Adrenal gland (tissue), 19 donors: ENCODE measurements at places on chromosomes 13 and 19. TPM values are rescaled to one million over a fixed set of nuclear protein-coding genes. Genes with fewer than 3 reads are reported as not detected.

- H3K27me3 ChIP-seq, result no peaks in the 10 kb centered on the region
- no peak overlapping the region for H3K4me3 ChIP-seq
- no peak overlapping the region for H3K27ac ChIP-seq
- H3K36me3 ChIP-seq, result no peaks in the 10 kb centered on the region
- DNase-seq, result peak; percentile 30
Observed at GRCh38 chr13:41352935-41353840, 42.1 kb downstream of the NAA16 start.

DNA sequence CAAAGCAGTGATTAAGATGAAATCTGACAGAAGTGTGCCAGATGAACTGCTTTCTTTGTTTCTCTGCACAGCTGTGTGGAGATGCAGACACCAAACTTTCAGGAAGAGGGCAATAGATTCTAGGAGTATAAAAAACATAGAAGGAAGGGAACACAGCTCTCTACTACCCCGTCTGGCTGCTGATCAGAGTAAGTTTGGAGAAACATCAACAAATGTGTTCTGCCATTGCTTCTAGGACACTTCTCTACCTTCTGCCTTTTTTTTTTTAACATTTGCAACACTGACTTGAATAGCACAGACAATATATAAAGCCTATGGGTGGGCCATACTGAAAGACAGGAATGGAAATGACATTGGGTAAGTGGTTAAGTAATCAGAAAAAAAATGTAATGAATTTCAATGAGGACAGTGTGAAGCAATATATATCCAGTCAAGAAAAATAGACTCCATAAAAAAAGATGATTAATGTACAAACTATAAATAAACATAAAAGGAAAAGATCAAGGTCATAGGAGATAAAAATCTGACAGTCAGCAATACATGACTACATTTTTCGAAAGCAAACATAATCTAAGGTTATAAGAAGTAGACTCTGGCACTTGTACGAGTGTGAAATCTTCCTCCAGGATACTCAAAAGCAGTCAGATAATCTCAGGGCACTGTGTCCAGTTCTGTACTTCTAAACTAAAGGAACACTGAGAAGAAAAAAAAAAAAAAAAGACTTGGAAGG lies 21.4 kb downstream of the NUFIP1 start:
- H3K36me3 ChIP-seq, result no peaks in the 10 kb centered on the region
- DNase-seq, result peak; percentile 45
- H3K4me3 ChIP-seq, result no peak overlapping the region
- peak overlapping the region; percentile 69 for H3K27ac ChIP-seq
- no peaks in the 10 kb centered on the region for H3K27me3 ChIP-seq

Gene SPACA6
- polyA plus RNA-seq, result 123 TPM

Gene NFIX
- 18.0 TPM for polyA plus RNA-seq

- H3K4me1 ChIP-seq, result peaks cover 14% of the 10 kb centered on the region
- no peak overlapping the region for H3K4me3 ChIP-seq
- DNase-seq, result no peak
- H3K27me3 ChIP-seq, result no peaks in the 10 kb centered on the region
Observed at GRCh38 chr13:45257638-45258333, 56.9 kb upstream of the KCTD4 start.

GRCh38 chr19:30371960-30372824 lies at the start of gene ZNF536:
ZNF536 (plus strand) TSS chr19:30372384; CDS start chr19:30443563, 71,179 bp downstream.
- peaks cover 7% of the 10 kb centered on the region for H3K27me3 ChIP-seq
- no peak within 1 kb of the TSS for H3K27ac ChIP-seq
- H3K4me1 ChIP-seq, result no peaks in the 10 kb centered on the region
- no peaks in the 10 kb centered on the region for H3K36me3 ChIP-seq

Gene LYPD3
- polyA plus RNA-seq, result 0.57 TPM

Gene SSC5D
- polyA plus RNA-seq, result 10.0 TPM

DNA sequence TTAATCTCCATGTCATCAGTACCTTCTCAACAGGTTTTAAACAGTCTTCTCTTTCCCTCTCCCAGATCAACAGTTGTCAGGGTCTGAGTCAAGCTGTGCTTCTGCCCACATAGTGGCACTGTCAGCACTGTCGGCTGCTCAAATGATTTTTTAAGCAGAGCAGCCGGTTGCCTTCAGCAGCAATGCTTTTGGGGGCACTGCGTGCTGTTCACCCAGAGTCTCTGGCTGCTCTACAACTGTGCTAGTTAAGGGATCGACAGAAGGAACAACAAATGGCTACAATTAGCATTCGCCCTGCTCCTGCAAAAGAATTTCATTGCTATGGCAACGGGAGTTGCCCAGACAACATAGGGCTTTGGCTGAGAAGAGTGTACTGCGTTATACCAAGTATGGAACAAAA lies 412.9 kb downstream of the DIAPH3 start:
- H3K27me3 ChIP-seq, result no peaks in the 10 kb centered on the region
- no peak overlapping the region for H3K27ac ChIP-seq
- H3K4me1 ChIP-seq, result no peaks in the 10 kb centered on the region
- H3K36me3 ChIP-seq, result no peaks in the 10 kb centered on the region
- DNase-seq, result no peak

Gene IQCN
- polyA plus RNA-seq, result 45.2 TPM

Gene GJB2
- 0.24 TPM for polyA plus RNA-seq

- H3K27ac ChIP-seq, result no peak overlapping the region
- DNase-seq, result peak; percentile 79
- no peak overlapping the region for H3K4me3 ChIP-seq
- H3K36me3 ChIP-seq, result no peaks in the 10 kb centered on the region
Observed at GRCh38 chr19:10001899-10002298, 8.4 kb downstream of the COL5A3 start.

Gene C19orf38
- 2.0 TPM for polyA plus RNA-seq

Gene CATSPERD
- not detected for polyA plus RNA-seq

- H3K4me1 ChIP-seq, result peaks cover 62% of the 10 kb centered on the region
- no peak overlapping the region for H3K4me3 ChIP-seq
- H3K27me3 ChIP-seq, result no peaks in the 10 kb centered on the region
- no peak overlapping the region for H3K27ac ChIP-seq
- no peaks in the 10 kb centered on the region for H3K36me3 ChIP-seq
Observed at GRCh38 chr19:1240925-1241324, 626 bp upstream of the ATP5F1D start.

GRCh38 chr13:78265098-78265497 lies 338.3 kb downstream of the POU4F1 start:
- H3K27ac ChIP-seq, result no peak overlapping the region
- H3K27me3 ChIP-seq, result no peaks in the 10 kb centered on the region
- no peaks in the 10 kb centered on the region for H3K36me3 ChIP-seq
- DNase-seq, result no peak
- H3K4me3 ChIP-seq, result no peak overlapping the region
